Activated naive CD8-positive, alpha-beta T cell treated with anti-CD3 and anti-CD28 coated beads, Interleukin-2, amount 10 ng/mL, durations not matched to agents 7 days and 5 days (primary cell): ENCODE measurements at places on chromosomes 16 and 17. TPM values are rescaled to one million over a fixed set of nuclear protein-coding genes. Genes with fewer than 3 reads are reported as not detected.
A peak's percentile ranks its signal among the peaks of the same experiment; 100 is the strongest.

- DNase-seq = peak; percentile 6
- peaks cover 21% of the 10 kb centered on the region for H3K36me3 ChIP-seq
- no peak overlapping the region for H3K27ac ChIP-seq
- H3K4me1 ChIP-seq = peaks cover 4% of the 10 kb centered on the region
- H3K27me3 ChIP-seq = no peaks in the 10 kb centered on the region
These were observed 37.3 kb upstream of the CDH15 start for GRCh38 chr16:89134269-89134668.

GRCh38 chr16:30027588-30028437 lies 3.3 kb downstream of the TLCD3B start:
- H3K4me1 ChIP-seq = peaks cover 6% of the 10 kb centered on the region
- no peak overlapping the region for H3K4me3 ChIP-seq

GRCh38 chr16:14448879-14449278 lies 181.2 kb downstream of the PARN start:
- H3K27me3 ChIP-seq = no peaks in the 10 kb centered on the region
- no peak for DNase-seq
- H3K4me1 ChIP-seq = peaks cover 2% of the 10 kb centered on the region
- H3K4me3 ChIP-seq = no peak overlapping the region
- H3K36me3 ChIP-seq = no peaks in the 10 kb centered on the region

GRCh38 chr17:29155966-29156338 lies 24.2 kb downstream of the MYO18A start:
- H3K4me1 ChIP-seq = peaks cover 30% of the 10 kb centered on the region
- peaks cover 2% of the 10 kb centered on the region for H3K36me3 ChIP-seq

DNA sequence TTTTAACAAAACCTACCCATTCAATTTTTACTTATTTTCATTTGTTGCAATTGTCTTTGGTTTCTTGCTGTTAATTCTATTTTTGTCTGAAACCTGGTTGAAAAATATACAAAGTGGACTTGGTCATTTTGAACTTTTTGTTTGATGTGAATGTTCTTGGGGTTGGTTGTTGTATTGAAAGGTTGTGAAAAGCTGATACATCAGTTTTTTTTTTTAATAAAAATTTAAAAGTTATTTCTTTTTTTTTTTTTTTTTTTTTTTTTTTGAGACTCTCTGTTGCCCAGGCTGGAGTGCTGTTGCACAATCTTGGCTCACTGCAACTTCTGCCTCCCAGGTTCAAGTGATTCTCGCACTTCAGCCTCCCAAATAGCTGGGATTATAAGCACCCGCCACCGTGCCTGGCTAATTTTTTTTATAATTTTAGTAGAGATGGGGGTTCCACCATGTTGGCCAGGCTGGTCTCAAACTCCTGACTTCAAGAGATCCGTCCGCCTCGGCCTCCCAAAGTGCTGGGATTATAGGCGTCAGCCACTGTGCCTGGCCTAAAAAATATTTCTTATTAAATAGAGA lies 28.9 kb downstream of the WIPF2 start:
- H3K36me3 ChIP-seq = peaks cover 10% of the 10 kb centered on the region
- no peak overlapping the region for H3K27ac ChIP-seq
- H3K27me3 ChIP-seq = no peaks in the 10 kb centered on the region

DNA sequence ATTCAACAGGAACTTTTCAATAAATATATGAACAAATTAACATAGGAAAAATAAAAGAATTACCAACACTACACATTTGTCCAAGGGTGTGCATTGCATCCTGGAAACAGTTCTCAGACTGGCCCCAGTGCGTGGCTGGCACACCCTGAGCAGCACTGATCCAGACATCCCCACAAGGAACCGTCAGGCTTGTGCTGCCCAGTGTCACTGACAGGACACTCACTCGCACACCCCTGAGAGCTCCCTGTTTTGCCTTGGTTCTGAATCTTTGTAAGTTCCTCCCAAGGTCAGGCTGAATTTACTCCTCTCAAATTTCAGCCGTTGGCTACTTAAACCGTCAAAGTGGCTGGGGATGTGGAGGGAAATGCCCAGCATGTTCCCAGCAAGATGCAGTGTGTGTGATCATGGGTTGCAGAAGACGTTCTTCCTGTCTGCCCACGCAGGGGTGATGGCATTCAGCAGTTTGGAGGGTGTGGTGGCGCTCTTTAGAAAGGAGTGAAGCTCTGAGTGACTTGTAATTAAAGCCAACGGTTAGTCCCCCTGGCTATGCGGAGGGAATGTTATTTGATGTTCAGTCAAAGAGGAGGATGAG lies 1.7 kb downstream of the MT2A start:
- H3K4me3 ChIP-seq = peak overlapping the region; percentile 91
- peaks cover 41% of the 10 kb centered on the region for H3K4me1 ChIP-seq
- H3K27ac ChIP-seq = peak overlapping the region; percentile 86
- H3K27me3 ChIP-seq = no peaks in the 10 kb centered on the region
- H3K36me3 ChIP-seq = no peaks in the 10 kb centered on the region

DNA sequence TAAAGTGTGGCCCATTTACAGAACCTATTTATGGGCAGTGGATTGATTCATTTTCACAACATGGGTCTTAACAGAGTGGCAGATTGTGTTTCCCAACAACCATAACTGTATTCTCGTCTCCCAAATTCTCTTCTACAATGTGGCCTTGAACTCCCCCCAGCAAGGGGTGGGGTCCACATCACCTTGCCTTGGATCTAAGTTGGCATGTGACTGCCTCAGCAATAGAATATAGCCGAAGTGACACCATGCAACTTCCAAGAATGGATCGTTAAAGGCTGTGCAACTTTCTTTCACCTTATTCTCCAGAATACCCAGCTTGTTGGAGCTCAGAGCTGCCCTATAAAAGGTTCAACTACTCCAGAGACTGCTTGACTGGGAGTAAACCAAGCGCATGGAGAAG lies 72.0 kb upstream of the CDH5 start:
- no peak for DNase-seq
- H3K4me1 ChIP-seq = peaks cover 6% of the 10 kb centered on the region
- no peak overlapping the region for H3K4me3 ChIP-seq
- peaks cover 13% of the 10 kb centered on the region for H3K27me3 ChIP-seq

- no peaks in the 10 kb centered on the region for H3K36me3 ChIP-seq
- no peak overlapping the region for H3K4me3 ChIP-seq
- H3K4me1 ChIP-seq = peaks cover 2% of the 10 kb centered on the region
- no peak overlapping the region for H3K27ac ChIP-seq
- H3K27me3 ChIP-seq = no peaks in the 10 kb centered on the region
These were observed 42.8 kb upstream of the ZC3H18 start for GRCh38 chr16:88527186-88527936.

GRCh38 chr16:14606102-14606501 lies 24.0 kb downstream of the PARN start:
- no peaks in the 10 kb centered on the region for H3K27me3 ChIP-seq
- DNase-seq = no peak
- H3K4me3 ChIP-seq = no peak overlapping the region
- peaks cover 21% of the 10 kb centered on the region for H3K36me3 ChIP-seq
- no peaks in the 10 kb centered on the region for H3K4me1 ChIP-seq

DNA sequence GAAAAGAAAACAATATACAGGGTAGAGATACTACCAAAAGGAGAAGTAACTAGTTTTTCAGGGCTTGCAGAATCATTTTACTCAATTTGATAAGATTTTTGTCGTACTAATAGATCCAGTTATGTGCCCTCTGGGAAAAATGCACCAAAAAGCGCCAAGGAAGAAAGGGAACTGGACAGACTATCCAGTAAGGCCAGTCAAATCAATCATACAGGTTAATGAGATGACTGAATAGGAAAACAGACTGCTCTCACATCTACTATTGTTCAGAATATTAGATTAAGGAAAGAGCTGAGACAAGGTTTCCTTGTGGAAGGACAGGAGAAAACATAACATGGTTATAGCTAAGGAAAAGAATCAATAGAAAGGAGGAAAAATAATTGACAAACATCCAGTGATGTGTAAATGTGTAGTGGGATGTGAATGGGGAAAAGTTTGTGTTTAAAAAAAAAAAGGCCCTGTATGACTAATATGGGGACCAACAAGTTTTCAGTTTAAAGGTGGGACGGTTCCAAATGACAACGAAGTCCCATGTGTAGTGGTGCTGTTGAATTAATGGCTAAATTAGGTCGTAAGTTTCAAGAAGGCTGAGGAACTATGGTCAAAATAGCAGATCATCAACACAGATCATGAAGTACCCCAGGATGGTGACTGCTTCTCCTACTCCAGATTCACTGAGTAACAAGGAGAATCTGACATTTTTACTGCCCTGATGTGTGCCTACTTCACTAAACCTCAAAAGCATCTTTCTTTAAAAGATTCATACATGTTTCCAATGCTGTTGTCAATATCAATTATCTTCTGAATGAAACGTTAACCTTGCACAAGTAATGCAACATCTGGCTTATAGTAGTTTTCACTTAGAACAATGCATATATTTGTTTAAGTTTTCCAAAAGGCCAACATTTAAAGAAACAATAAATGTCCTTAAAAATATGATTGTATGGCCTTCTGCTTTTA lies 40.7 kb downstream of the BRIP1 start:
- DNase-seq = no peak
- H3K36me3 ChIP-seq = peaks cover 57% of the 10 kb centered on the region
- H3K27ac ChIP-seq = no peak overlapping the region

Gene HEATR9
- total RNA-seq = 6.3 TPM

Gene MYH13
- total RNA-seq = not detected

Gene ENO3
- total RNA-seq = 31.4 TPM

Gene COQ7
- total RNA-seq = 16.3 TPM

Gene TNFSF13
- 8.2 TPM for total RNA-seq
